ENCODE measurements at places on chromosomes 6 and 20. TPM values are rescaled to one million over a fixed set of nuclear protein-coding genes. Genes with fewer than 3 reads are reported as not detected.

ENPP4 gene
- 21.7 TPM for total RNA-seq

BTN1A1 gene
- not detected for total RNA-seq

PLA2G7 gene
- total RNA-seq: 0.26 TPM

BMP7 gene
- 6.3 TPM for total RNA-seq

HSPA12B gene
- 20.4 TPM for total RNA-seq

PEX7 gene
- 6.1 TPM for total RNA-seq

GTPBP2 gene
- total RNA-seq: 28.2 TPM

HSPA1B gene
- total RNA-seq: 251 TPM

ANKRD66 gene
- total RNA-seq: not detected

XKR7 gene
- not detected for total RNA-seq

DNA sequence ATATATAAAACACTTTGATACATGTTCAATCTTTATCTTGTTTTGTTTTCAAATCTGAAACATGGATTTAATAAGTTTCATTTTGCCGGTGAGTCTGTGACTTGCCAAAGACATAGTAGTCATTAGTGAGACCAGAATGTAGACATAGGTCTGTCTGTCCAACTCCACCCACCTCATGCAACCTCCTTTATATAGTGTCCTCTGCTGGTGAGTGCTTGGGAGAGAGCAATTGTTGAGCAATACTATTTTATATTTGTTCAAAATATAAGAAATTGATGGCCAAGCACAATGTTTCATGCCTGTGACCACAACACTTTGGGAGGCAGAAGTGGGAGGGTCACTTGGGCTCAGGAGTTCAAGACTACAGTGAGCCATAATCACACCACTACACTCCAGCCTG, 10.8 kb upstream of the LY86 start:
- no peak for DNase-seq

- DNase-seq: no peak
These were observed 306.7 kb downstream of the CDH4 start for GRCh38 chr20:61558726-61559125.

GRCh38 chr6:147255948-147256674, 51.9 kb downstream of the STXBP5 start:
- no peak for DNase-seq

- no peak for DNase-seq
These were observed 234.7 kb downstream of the RNGTT start for GRCh38 chr6:88728756-88729155.

GRCh38 chr20:45346291-45346718, 1.9 kb downstream of the SDC4 start:
- DNase-seq: no peak

- no peak for DNase-seq
These were observed 171.6 kb downstream of the SMOC2 start for GRCh38 chr6:168612586-168612985.

GRCh38 chr6:111606620-111607115, 990 bp upstream of the TRAF3IP2 start:
- no peak for DNase-seq

GRCh38 chr6:78089531-78089930, 436.7 kb downstream of the MEI4 start:
- no peak for DNase-seq

GRCh38 chr6:108250240-108250866, 10.5 kb downstream of the SNX3 start:
- DNase-seq: no peak

- no peak for DNase-seq
These were observed 257.6 kb upstream of the POU3F2 start for GRCh38 chr6:98576791-98577190.

DNA sequence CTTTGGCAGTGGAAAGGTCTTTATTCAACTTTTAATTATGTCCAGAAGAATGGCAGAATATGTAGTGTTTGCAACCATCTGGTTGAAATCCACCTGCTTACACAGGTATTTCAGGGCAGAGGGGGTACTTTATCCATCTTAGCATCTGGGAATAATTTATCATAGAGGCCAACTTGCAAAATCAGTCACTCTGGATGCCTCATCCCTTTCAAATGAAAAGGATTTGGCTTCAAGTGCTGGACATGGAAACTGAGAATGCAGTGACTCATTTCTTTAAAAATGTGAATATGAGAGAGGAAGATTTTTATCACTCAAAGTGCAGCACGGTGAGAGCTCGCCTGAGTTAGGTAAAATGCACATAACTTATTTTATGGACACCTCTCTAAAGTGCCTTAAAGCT, 758.3 kb downstream of the KIF16B start:
- DNase-seq: no peak

DNA sequence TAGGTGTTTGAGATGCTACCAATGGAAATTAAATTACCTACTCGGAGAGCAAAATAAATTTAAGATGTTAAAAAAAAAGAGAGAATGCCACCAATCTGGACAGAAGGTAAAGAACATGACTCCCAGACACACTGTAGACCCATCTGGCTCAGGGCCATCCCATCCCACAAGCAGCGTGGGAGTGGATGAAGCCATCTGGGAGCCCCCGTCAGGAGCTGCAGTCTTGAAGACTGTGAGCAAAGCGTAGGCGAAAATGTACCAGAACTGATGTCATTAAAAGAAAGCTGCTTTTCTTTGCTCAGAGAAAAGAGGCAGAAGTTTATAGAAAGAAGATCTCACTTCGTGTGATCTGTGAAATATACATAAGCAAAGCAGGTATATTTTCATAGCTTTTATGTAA, 815.7 kb downstream of the QKI start:
- DNase-seq: peak; percentile 42

- DNase-seq: no peak
These were observed 3.7 kb downstream of the ACOT8 start for GRCh38 chr20:45853484-45853883.

DNA sequence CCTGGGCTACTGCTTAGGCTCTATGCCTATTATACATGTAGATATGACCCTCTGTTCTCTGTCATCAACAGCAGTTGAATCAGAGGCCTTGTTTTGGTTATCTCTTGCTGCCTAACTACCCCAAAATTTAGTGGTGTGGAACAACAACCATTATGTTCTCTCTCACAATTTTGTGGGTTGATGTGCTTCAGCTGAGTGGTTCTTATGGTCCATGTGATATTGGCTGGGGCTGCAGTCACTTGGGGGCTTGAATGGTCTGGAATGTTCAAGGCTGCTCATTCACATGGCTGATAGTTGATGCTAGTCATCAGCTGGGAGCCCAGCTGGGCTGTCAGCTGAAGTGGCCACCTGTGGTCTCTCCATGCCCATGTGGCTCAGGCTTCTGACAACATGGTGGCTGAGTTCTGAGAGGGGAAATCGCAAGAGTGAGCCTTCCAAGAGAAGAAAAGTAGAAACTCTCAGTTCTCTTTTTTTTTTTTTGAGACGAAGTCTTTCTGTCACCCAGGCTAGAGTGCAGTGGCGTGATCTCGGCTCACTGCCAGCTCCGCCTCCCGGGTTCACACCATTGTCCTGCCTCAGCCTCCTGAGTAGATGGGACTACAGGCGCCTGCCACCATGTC, 47.8 kb downstream of the SHLD1 start:
- DNase-seq: no peak

DNA sequence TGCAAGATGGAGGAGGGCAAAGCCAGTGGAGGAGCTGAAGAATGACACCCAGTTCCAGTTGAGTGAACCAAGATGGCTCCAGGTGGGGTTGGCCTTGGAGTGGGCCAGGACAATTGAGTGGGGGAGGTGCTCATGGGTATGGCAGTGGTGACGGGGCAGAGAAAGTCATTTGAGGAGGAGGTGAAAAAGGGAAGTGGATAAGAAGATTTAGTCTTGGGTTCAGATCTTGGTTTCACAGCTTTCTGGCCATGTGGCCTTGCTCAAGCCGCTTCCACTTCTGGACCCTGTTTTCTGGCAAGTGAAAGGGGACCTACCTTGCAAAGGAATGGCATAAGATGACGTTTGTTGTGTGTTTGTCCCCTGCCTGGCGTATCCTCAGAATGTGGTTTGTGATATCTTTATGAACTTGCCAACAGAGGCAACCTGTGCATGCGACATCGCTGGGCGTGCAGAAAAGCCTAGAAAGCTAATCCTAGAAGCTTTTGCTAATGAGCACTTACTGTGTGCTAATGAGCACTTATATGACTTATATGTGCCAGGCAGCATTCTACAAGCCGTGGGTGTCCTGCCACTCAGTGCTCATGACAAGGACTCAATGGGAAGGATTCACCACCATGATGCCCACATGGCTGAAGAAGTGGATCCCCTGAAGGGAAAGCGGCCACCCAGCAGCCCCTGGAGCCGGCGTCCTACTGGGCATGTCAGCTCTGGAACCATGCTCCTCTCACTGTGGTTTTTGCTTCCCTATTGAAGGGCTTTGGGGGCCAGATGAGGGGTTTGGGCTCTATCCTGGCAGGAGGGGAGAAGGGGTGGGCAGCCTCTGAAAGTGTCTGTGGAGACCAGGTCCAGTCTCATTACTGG, 23.6 kb upstream of the STX16 start:
- DNase-seq: no peak

- DNase-seq: no peak
These were observed 216.2 kb downstream of the RFPL4B start for GRCh38 chr6:112563368-112563767.

GRCh38 chr20:43376831-43377230, 80.9 kb upstream of the SRSF6 start:
- no peak for DNase-seq

DNA sequence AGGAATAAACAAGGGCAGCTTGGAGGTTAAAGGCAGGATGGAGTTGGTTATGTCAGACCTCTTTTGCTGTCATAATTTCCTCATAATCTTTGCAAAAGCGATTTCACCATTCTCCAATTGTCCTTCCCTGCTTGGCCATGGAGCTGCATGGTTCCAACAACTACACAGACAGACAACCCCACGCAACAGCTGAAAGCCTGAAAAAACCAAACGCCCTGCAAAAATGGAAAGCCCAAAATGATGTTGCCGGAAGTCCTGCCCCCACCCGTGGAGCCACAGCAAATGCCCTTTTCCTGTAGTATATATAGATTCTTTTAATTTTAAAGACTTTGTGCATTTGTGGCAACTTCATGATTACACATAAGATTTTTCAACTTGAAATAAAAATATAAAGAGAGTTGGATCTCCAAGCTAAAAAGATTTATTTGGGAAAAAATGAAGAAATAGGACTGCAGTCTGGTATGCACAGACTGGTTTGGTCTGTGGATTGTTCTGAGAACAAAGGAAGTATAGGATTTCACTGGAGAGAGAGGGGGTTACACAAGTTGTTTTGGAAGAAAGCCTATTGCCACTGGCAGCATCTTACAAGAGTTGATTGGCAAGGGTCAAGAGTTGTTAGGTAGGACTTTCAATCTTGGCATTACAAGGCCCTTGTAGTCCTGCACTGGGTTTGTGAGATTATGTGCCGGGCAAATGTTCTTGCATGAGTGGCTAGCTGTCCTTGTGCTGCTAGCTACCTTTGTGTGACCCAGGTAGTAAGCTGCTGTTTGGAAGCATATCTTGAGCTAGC, 190.0 kb downstream of the C6orf118 start:
- DNase-seq: peak; percentile 55

GRCh38 chr6:166360243-166361076, 18.1 kb upstream of the SFT2D1 start:
- DNase-seq: no peak

- no peak for DNase-seq
These were observed 137.6 kb upstream of the RIN2 start for GRCh38 chr20:19620446-19620845.

DNA sequence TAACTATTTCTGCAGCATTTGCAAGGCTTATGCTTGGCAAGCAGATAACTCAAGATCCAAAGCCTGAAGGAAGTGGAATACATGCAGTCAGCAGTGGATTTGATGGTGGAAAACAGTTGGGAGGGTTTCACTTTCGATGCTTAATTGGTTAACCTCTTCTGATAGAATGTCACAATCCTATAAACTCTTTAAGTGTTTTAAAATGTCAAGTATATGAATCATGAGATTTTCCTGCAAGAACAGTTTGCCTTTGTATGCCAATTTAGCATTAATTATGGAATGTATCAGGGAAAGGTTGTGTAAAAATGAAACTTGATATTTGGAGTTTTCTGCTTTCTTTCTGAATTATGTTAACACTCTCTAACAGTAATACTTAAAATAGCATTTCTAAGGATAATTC, 36.6 kb downstream of the NKX2-4 start:
- no peak for DNase-seq

DNA sequence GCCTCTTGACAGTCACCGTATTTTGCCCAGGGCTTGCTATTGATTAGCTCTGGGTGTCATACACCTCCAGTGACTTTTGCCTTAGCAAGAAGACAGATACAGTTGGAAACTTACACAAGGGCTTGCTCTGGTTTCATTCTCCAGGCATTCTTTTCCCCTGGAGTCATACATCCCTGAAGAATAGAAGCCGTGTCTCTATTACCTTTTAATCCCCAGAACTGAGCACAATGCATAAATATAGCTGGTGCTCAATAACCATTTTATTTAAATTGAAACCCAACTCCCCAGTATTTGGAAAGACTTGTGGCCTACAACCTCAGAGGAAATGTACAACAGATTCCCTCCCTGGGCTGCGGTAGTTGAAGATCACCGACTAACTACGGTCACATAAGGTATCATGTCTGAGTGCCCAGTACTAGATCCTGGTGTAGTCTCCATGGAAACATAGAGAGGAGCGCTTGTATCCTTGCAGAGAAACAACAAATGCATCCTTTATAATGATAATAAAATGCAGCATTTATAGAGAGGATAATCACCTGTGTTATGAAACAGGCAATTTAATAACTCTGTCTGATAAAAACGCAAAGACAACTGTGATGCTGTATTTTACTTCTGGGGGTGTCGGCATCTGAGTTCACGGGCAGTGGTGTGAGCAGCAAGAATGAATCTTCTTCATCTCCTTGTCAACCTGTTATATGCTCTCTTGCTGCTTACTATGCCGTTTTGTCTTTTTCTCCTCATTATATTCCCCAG, 401.2 kb upstream of the AGPAT4 start:
- peak; percentile 37 for DNase-seq

DNA sequence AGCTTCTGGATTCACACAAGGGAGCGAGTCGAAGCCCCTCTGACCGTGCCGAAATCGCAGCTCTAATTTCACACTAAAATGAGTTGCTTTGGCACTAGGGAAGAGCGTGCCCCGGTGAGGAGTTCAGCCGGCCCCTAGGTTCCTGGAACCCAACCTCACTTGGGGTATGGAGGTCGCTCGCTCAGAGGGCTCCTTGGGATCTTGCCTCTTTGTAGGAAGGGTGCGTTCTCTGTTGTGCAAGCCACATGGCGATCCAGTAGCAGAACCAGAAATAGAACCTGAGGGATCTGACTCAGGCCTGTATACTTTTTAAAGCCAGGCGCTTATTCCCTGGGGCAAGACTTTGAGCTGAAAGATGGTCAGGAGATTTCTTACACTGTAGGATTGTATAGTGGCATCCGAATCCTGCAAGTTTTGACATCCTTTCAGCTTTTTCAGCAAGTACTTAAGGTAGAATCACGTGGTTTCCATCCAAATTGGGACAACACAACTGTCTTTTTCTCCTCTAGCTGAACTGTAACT, 861 bp upstream of the RALGAPA2 start:
- peak; percentile 89 for DNase-seq

- no peak for DNase-seq
These were observed 26.2 kb downstream of the DEFB114 start for GRCh38 chr6:49937811-49938210.

- no peak for DNase-seq
These were observed 20.8 kb downstream of the RRBP1 start for GRCh38 chr20:17661121-17661744.

Data from esophagus muscularis mucosa (tissue), 4 donors.